ENCODE measurements at places on chromosomes 13 and 19.

GRCh38 chr13:114211446-114212157, 23.1 kb upstream of the CDC16 start:
- no peak for DNase-seq

DNA sequence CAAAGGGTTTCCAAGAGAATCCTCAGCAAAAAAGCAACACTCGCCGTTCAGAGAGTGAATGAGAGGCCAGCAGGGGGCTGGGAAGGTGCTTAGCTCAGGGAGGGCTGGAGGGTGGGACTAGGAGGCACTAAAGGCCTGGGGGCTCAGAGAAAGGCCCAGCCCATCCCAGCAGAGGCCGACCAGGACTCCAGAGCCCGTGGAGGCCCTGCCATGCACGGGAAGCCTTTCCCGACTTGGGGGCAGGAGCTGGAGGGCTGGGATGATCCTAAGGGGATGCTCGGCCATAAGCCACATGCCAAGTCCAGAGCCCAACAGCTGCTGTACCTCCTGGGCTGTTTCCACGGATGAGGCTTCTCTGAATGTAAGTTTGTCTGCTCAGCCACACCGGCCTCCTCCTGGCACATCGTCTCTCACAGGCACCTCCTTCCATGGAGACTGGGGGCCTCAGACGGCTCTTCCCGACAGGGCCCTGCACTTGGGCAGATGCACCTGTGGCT, 19.5 kb downstream of the RASA3 start:
- DNase-seq: peak; percentile 12

GRCh38 chr19:9116547-9116946, 984 bp upstream of the OR7G1 start:
- DNase-seq: no peak

DNA sequence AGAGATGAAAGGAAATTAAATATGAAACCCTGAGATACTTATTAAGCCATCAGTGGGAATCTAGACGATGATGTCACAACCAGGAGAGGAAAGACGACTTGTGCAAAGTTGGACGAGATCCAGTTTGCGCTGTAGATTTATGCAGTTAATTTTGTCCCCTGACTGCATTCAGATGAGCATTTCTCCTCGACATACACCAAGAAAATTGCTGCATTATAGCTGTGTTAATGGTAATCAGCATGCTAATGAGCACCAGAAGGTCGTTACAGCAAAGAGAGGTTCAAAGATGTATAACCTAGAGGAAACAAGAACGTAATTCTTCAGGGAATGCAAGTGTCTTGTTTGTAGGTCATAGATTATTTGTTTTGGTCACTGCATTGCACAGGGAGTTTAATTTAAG, 371.7 kb downstream of the RBM26 start:
- DNase-seq: no peak

DNA sequence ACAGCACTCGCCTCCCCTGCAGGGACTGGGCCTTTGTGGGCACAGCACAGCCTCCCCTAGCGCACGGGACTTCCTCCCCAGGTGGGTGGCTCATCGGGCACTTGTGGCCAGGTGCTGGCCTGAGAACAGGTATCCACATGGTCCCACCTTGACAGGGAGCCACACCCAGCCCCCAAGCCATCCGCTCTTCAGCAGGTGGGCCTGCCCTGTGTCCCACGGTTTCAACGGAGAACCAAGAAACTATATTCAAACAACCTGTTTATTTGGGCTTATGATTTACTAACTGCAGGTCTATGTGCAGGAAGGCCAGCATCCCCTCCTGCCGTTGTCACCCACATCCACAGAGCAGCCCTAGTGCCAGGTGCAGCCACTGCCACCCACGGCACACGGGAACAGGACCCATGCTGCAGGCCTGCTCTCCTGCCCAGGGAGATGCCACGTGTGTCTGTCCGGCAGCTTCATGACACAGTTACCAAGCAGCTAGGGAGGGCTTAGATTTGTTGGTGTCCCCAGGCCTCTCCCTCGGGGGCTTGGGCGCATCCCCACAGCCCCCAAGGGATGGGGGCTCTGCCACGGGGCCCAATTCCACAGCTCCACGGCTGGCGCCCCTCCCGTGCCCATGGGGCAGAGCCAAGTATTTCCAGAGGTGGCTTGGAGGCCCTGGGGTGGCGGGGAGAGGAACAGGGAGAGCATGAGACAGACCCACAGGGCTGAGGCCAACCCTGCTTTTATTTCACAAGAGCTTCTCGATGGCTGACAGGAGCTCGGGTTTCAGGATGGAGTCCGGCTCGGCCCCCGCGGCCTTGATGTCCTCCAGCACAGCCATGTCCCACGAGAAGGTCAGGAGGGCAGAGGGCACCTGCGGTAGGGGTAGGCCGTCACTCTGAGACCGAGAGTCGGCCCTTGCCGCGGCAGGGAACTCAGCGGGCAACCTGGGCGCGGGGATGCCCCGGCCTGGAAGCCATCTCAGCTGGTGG, 12.5 kb downstream of the UBXN6 start:
- DNase-seq: no peak

GRCh38 chr13:32142956-32143375, 111.4 kb downstream of the FRY start:
- no peak for DNase-seq

DNA sequence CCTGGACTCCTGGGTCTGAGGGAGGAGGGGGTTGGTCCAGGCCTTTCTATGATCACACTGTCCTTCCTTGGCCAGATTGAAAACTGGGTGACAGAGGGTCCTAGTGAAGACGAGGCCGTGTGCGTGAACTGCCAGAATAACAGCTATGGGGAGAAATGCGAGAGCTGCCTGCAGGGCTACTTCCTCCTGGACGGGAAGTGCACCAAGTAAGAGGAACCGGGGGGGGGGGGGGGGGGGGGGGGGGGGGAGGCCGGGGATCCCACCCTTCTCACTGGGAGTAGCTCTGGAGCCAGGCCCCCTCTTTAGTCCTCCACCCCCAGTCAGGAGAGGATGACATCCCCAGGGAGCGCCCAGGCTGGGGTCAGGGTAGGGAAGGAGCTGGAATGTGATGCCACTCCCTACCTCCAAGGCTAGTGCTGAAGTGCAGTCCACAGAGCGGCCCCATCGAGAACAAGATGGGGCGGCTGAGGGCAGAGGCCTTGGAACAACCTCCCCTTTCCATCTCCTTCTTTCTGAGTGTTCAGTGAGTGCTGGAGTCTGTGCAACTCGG, 19.4 kb downstream of the CNFN start:
- no peak for DNase-seq

DNA sequence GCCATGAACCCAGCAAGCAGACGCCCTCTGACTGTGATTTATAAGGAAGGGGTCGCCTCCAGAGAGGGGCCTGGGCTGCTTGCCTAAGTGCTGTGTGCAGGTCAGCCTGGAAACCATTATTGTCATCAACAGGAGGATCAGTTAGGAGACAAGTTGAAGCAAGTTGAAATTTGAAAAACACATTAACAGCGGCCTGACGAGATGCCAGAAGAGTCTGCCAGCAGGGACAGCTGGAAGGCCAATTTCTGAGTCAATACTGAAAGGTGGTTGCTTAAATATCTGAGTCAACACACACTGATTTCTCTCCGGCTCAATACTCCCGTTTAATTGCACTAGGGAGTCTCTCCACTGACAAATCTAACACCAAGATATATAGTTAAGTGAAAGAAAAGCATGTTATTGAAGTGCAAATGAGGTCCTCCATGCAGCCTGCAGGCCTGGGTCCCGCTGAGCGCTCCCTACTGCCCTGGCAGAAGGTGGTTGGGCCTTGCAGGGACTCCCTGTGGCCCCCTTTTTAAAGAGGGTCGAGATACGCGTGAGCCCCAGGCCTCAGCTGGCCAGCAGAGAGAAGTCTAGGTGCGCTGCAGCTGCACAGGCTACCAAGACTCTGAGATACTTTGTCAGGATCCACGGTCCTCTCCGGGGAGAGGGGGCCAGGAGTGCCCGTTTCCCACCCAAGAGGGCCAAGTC, 91.1 kb downstream of the RNASEH2B start:
- no peak for DNase-seq

GRCh38 chr13:110330491-110331011, 23.5 kb downstream of the COL4A2 start:
- DNase-seq: no peak
